ENCODE measurements at places on chromosomes 11 and 22.

DNA sequence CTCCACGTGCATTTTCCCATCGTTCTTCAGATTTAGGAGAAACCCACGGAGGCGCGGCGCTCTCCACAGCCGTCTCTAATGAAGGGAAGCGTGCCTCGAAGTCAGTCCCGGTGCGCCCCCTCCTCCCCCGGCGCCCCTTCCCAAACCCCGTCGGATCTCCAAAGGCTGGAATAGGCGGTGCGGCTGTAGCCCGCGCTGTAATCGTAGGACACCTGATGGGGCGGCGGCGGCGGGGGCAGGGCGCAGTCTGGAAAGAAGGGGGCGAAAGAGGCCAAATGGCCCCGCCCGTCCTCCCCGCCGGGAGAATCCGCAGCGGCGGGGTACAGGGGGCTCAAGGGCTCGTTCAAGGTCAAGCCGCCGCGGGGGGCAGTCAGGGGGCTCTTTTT is 1.3 kb downstream of the FAM181B start:
- DNase-seq: no peak

GRCh38 chr11:13713982-13714381 is 45.5 kb downstream of the FAR1 start:
- no peak for DNase-seq

GRCh38 chr11:359181-359714 is 10.1 kb upstream of the B4GALNT4 start:
- no peak for DNase-seq

- DNase-seq: no peak
Measured at GRCh38 chr22:20254975-20255946, 12.9 kb downstream of the RTN4R start.

- no peak for DNase-seq
Measured at GRCh38 chr11:133509924-133510697, 22.2 kb downstream of the OPCML start.

DNA sequence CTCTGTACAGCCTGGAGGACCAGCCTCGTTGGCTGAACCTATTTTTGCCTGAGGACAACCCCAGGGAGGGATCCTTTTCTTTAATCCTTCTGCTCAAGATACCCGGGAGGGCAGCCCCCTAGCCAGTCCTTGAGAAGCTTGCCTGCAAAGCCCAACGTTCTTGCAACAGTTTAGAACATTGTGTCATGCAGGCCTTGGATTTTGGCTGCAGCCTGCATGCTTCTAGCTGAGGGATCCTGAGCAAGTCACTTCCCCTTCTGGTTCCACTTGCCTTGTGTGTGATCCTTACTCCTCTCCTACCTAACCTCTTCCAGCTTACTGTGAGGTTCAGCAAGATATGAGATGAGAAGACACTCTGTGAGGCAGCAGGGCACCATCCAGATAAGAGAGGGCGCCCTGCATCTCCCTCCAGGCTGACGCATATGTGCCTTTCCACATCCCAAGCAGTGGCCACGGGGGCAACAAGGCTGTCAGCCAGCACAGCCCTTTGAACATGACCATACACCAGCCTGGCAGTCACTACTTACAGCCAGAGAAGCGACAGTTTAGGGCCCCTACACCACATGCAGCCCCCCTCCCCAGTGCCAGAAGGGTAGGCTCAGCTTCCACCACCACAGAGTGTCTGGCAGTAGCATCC is 76.1 kb downstream of the C11orf58 start:
- DNase-seq: no peak

GRCh38 chr11:1968454-1969002 is 21.4 kb downstream of the MRPL23 start:
- no peak for DNase-seq

DNA sequence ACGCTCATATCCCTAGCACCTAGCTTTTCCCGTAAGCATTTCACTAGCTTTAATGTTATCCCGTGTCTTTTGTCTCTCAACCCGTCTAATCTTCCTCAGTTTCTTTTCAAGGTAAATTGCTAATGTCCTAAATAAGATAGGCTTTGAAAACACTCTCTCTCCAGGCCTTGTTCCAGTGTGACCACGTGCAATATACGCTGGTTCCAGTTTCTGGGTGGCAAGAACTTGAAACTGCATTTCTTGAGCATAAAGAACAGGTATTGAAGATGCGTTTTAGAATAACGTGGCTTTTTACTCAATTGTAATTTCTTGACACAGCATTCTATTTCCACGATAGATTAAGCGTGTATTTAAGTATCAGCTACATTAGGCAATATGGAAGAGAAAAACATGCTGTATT is 1.1 kb downstream of the CDC45 start:
- DNase-seq: no peak

- no peak for DNase-seq
Measured at GRCh38 chr11:83002053-83002452, 69.6 kb downstream of the RAB30 start.

DNA sequence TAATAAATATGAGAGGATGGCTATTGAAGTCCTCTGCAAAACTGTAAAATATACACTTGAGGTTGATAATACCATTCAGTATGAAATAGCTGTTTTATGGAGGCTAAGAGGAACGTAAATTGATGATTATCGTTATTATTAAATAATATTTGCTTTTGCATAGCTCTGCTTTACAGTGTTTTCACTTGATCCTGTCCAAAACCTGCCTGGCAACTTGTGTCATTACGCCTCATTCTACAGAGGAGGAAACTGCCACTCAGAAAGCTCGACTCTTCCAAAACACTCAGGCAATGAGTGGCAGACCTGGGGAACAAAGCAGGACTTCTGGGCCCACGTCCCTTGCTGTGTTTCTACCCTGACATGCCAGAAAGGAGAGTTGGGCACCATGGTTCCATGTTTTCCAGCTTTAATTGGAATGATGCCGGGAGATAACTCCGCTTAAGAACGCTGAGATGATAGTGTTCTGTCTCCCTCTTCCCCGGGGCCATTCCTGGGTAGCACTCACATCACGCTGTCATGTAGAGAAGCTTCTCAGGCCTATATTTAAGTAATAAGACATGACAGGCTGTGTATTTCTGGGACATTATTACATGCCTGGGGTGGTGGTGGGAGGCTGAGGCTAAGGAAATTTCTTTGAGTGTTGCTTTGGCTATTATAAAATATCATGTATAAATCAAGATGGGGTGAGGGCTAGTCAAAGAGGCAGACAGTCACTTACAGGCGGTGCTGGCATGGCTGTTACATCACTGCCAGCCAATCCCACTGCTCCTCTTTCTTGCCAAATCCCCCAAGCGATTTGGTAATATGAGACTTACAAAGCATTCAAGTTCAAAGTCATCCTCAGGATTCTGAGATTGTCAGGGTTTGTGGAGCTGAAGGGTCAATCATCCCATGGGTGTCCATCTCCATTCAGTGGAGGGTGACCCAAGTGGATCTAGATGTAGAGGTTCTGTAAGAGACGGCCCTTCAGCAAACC is 501.7 kb downstream of the INSC start:
- DNase-seq: no peak

DNA sequence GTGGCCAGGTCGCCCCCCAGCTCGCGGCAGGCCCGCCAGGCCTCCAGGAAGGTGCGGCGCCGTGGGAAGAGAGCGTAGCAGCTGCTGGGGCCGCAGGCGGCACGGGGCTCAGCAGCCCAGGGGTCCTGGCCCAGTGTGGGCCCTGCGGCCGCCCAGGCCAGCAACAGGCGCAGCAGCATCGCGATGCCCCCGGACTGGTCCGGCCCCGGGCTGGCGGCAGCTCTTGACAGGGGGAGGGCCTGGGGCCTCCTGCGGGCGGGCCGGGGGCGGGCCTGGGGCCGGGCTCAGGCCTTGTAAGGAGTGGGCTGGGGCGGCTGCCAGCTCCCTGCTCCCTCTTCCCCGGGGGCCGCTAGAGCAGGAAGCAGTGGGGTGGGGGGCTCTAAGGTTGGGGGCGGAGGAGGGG is at the start of gene CD248:
TSS of gene CD248 (minus strand) at position 196 of the 403 bp plus-strand sequence. CDS start at position 179, 17 bp downstream.
- no peak for DNase-seq

GRCh38 chr11:12772324-12772723 is 98.1 kb downstream of the TEAD1 start:
- DNase-seq: no peak

- DNase-seq: no peak
Measured at GRCh38 chr22:22655452-22656290, 11.3 kb downstream of the GGTLC2 start.

- DNase-seq: no peak
Measured at GRCh38 chr22:22789922-22790845, 97.4 kb upstream of the IGLL5 start.

DNA sequence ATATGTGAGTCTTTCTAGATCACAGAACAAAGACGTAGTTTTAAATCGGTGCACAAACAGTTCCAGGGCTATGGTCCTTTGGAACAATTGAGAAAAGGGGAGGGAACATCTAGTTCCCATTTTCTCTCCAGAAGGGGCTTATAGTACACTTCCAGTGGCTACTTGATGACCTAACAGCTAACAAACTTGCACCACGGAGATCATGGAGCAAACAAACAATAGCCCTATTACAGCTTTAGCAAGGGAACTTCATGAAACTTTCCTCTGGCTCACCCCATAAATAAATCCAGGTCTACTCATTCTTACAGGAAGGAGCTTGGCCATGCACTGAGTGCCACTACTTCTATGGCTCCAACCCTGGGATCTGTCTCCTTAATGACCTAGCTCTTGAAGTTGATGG is 8.3 kb upstream of the FOLR2 start:
- DNase-seq: no peak

GRCh38 chr11:114386545-114386944 is 13.8 kb downstream of the C11orf71 start:
- no peak for DNase-seq

GRCh38 chr11:131977231-131977630 is 606.8 kb downstream of the NTM start:
- DNase-seq: no peak

- no peak for DNase-seq
Measured at GRCh38 chr11:130726234-130727037, 189.8 kb downstream of the SNX19 start.

DNA sequence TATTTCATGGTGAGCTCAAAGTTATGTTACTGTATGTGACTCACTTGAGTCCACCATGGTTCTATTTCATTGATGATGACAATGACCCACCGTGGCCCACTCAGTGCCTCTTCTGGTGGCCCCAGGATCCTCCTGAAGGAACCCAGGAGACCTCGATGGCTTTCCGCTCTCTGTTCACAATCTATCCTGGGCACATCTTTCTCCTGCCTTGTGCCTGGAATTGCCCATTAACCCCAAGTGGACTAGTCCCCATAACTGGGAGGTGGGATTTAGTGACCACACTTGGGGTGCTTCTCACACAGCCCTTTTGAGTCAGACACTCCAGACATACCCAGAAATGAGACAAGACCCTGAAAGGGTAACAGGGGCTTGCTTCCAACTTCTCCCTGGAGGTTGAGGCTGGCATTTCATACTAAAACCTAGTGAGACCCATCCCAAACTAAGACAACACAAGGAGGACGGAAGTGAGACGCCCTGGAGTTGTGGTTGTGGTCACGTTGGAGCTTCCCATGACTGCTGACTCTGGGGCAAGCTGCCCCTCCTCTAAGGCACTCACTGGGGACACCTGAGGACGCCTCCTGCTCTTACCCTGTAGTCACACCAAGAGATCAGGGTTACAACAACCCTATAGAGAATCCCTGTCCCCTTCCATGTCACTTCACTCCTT is 22.1 kb downstream of the IGLL5 start:
- DNase-seq: no peak

DNA sequence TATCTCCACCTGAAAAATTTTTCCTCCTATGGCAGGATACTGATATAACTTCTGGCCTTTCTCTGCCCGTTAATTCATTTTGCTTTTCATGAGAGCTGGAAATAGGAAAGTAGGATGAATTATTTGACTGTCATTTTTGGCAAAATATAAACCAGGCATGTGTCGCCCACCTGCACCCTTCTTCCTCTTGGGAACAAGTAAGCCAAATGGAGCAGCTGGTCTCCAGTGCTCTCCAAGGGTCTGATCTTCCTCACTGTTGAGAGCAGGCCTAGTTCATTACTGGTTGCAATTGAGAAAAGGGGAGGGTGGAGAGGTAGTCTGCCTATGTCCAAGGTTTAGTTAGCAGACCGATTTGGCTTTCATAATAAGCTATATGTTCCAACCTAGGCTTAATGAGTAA is 582.2 kb downstream of the DLG2 start:
- no peak for DNase-seq
